ENCODE measurements at places on chromosomes 1 and 21.

DNA sequence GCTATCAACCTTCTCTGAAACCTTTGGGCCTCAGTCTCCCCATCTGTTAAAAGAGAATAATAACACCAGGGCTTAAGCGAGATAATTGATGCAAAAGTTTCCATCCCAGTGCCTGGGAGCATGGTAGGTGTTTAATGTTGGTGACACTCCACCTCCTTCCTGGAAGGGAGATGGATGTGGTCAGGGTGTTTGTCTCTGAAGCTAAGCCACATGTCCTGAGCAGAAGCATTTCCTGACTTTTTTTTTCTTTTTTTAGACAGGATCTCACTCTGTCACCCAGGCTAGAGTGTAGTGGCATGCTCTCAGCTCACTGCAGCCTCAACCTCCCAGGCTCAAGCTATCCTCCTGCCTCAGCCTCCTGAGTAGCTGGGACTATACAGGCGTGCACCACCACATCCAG lies 72.6 kb upstream of the HMGB4 start:
- no peak for DNase-seq

- no peak for DNase-seq
Observed at GRCh38 chr1:85624361-85624760, 43.8 kb downstream of the CCN1 start.

DNA sequence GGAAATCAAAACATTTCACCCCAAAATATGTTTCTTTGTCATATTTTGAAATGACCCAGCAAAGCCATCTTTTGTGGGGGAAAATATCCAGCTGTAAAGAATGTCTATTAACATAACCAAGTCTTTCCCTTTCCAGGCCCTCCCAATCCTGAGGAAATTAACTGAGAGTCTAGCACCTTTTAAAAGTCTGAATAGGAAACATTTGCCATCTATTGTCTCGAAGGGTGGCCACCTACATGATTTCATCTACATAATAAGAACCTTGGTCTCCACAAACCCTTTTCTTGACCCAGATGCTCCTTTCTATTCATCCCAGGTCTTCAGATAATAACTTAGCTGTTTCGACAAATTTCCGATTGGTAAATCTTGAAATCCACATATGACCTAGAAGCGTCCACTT lies 5.4 kb upstream of the MT1HL1 start:
- no peak for DNase-seq

GRCh38 chr1:228375578-228376261 lies 30.9 kb downstream of the TRIM11 start:
- no peak for DNase-seq

GRCh38 chr1:183879966-183880365 lies 75.0 kb downstream of the RGL1 start:
- DNase-seq: no peak

GRCh38 chr1:75234562-75234961 lies 100.4 kb downstream of the LHX8 start:
- no peak for DNase-seq

GRCh38 chr21:18370301-18370700 lies 33.3 kb downstream of the TMPRSS15 start:
- DNase-seq: no peak

DNA sequence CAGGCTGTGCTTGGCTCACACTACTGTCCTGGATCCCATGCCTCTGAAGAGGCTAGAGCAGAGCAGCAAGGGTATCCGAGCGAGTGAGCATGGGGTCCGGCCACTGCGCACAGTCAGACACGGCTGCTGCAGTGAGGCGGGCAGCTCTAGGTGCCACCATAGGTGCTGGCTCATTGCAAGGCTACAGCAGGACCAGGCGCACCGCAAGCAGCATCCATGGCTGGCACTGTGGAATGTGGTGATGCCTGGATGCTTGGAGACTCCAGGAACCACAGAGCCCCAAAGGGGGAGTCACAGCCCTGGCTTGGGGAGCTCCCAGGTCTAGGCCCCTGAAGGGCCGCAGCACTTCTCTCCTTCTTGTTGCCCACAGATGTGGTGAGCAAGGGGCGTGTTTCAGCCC lies 47.2 kb downstream of the ATP6V1G3 start:
- no peak for DNase-seq

DNA sequence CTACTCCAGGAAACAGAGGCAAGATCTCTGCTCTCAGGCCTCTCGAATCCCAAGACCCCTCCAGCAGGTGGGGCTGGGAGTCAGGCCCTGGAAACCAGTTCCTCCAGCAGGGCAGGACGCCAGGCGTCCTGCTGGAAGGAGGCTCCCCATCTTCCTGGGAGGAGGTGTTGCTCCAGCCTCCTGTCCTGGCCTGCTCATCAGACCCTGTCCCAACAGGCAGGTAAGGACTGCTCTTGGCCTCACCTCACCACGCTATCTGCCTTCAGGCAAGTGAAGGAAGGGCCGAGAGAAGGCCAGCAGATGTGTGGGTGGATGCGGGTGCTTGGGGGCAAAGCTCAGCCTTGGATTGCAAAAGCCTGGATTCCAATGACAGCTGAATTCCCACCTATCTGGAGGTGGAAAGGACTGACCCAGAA lies 82.9 kb downstream of the SSBP3 start:
- DNase-seq: no peak

- DNase-seq: peak; percentile 66
Observed at GRCh38 chr1:202235856-202236837, 42.5 kb downstream of the LGR6 start.

GRCh38 chr1:206987873-206988272 lies 17.6 kb upstream of the FCAMR start:
- no peak for DNase-seq

DNA sequence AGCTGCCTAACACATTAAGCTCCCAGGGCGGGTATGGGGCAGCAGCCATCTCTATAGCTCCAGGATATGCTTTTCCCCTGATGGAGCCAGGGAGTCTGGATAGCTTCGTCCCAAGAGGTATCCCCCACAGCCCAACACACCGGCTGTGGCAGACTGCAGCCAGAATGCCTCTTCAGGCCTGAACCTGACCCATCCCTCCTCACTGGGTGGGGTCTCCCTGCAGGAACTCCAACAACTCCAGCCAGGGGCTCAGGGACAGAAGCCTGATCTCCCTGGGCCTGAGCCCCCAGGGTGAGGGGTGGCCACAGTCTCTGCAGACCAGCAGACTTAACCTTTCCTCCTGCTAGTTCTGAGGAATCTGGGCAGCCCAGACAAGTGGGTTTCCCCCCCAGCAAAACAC lies 159.9 kb downstream of the LRRIQ3 start:
- DNase-seq: no peak

GRCh38 chr21:26795866-26796329 lies 49.3 kb downstream of the ADAMTS1 start:
- peak; percentile 31 for DNase-seq

DNA sequence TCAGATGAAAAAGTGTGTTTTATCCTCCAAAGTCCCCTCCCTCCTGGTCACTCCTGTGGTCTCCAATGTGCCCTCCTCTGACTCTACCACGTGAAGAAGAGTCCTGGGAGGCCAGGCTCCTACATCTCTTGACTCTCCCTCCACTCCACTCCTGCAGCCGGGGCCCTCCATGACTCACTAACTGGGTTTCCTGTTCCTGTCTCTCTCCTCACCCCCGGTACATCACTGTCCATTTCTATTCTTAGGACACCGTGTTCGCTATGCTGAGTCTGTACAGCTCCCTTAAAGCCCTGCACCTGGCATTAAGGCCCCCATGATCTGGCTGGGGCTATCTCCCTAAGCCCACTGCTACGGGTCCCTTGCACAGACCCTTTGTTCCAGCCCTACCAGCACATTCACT lies 93.4 kb downstream of the BCAR3 start:
- no peak for DNase-seq

DNA sequence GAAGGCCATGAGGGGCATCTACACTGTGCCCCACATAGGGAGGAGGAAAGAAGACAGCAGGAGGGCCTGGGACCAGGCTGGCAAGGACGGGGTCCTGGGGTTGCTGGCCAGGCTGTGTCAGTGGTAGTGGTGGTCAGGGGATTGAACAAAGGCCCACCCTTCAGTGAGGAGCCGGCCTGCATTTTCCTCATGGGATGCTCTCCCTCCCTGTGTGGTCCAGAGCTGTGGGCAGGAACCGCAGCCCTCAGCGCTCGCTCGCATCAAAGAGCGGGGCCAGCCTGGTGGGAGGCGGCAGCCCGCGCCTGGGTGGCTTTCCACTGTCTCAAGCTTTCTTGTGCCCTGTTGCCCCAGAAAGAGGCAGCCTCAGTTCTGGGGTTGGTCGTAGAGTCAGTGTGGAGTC lies 24.8 kb downstream of the LHX4 start:
- DNase-seq: no peak

- DNase-seq: peak; percentile 35
Observed at GRCh38 chr1:116377541-116378529, 4.8 kb downstream of the ATP1A1 start.

DNA sequence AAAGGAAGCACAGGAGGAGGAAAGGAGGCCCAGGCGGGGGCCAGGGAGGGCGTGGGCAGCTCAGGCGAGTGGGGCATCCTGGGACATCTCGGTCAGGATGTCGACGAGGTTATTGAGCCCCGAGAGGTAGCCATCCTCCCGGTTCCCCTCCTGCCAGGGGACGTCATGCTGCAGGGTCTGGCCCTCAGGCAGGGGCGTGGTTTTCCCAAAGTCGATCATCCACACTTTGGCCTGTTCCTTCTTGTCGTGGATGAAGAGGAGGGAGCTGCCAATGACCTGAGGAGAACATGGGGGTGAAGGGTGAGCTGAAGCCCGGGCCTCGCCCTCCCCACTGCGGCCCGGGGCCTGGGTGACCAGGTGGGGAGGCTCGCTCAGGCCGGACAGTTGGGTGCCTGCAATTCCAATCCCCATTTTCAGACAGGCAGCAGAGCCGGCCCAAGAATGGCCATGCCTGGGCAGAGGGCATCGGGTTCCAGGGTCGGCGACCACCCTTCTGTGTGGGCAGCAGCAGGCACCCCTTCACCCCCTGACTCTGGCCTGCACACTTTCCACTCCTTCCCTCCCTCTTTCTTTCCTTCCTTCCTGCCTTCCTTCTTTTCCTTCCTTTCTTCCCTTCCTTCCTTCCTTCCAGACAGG lies 86.2 kb downstream of the STUM start:
- no peak for DNase-seq

DNA sequence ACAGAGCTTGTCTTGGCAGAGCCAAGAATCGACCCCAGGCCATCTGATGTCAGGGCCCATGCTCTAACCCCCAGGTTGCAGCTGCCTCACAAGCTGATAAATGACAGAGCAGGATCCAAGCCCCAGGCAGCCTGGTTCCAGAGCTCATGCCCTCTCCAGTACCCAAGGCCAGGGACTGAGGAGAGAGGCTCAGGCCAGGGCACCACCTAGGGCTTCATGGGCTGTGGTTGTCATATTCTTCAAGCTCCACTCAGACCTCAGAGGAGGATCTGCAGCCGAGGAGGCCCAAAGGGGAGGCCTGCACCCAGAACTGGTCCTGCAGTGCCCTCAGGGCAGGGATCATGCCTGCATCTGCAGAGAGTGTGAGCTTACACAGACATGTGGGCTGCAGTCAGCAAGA lies 301.1 kb downstream of the MATN1 start:
- no peak for DNase-seq

- no peak for DNase-seq
Observed at GRCh38 chr21:15005391-15005790, 59.4 kb downstream of the NRIP1 start.

GRCh38 chr1:24070821-24071393 lies 41.0 kb downstream of the MYOM3 start:
- DNase-seq: peak; percentile 44

DNA sequence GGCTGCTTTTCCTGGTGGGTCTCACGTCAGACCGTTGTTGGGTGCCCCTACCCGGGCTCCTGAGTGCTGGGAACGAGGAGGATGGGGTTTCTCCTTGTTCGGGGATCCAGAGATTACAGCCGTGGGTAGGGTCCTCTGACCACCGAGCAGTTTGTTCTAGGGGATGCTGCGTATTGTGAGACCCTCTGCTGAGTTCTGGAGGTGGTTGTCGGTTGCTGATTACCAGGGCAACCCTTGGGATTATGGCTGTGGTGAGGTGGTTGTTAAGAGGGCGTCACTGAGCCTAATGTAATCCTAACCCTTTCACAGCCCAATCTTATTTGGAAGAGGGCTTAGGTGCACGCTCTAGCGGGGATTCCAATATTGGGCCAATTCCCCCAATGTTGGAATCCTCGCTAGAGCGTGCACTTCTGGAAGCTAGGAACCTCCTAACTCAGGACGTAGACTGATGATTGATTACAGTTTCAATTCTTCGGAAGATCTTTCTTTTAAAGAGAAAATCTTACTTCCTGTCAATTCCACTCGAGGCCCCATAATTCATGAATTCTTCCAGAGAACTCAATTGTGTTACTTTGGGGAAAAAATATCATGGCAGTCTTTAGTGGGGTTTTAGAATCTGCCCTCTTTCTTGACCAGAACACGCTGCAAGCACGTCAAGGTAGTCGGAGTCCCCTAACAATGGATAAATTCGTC lies 483 bp downstream of the TCEANC2 start:
- peak; percentile 23 for DNase-seq

DNA sequence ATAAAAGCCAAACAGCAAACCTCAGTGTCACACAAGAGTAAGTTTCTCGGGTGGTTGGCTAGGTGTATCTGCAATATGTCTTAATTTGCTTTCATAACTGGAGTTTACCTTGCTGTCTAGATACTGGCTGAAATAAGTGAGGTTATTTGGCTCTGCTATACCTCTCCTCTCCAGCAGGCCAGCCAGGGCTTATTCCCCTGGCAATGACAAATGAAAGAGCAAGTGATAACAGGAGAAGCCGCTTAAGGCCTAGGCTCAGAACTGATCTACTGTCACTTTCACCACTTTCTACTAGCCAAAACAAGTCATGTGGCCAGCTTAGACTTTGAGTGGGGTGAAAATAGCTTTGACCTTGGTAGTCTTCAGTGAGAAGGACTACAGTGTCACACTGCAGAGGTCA lies 4.8 kb upstream of the RPE65 start:
- no peak for DNase-seq

DNA sequence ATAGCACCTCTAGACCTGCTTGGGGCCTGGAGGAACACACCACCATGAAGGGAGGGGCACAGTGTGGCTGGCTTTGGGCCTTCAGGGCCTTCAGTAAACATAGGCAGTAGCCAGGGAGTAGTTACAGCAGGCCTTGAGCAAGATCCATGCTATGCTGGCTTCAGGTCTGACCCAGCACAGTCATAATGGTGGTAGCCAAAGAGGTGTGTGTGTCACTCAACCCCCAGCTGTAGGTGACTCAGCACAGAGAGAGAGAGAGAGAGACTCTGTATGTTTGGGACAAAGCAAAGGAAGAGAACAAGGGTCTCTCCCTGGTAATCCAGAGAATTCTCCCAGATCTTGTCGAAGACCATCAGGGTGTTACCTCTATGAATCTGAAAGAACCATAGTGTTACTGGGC lies 250.5 kb upstream of the PKN2 start:
- no peak for DNase-seq

GRCh38 chr1:243428617-243429342 lies 172.9 kb downstream of the SDCCAG8 start:
- DNase-seq: no peak

GRCh38 chr1:111857194-111857651 lies 101.5 kb downstream of the DDX20 start:
- no peak for DNase-seq
